ENCODE measurements at places on chromosomes 11 and 22.

DNA sequence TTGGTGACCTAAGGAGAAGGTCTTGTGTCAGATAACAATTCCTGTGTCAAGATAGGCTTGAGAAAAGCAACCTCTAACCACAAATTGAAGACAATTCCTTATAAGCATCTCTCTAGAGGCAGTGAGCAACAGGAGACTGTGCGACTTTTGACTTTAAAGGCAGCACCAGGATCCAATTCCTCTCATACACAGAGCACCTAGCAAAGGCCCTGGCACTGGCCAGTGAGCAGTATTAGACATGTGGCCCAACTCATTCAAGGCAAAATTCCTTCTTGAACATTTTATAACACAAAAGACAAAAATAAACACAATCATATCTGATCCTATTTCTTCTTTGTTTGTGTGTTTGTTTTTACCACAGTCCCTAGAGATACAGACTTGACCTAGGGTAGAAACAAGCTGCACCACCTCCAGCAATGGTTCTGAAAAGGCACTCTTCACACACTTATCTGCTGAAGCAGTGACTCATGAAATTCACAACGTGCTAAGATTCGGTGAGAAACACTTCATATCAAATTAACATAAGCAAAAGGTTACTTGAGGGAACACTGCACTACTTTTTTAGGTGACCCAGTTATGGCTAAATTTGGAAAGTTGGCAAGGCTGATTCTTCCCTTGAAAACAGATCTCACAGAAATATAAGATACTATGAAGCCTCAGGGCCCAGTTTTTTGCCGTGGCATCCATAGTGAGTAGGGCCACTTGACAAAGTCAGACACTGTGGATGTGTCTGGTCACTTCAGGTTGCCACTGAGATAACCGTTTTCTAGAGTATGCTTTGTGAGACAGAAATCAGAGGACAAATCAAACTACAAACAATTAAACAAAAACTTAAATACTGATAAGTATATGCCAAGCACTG is 1018.9 kb downstream of the DLG2 start:
- no peak for DNase-seq

- DNase-seq: no peak
Measured at GRCh38 chr22:41240377-41241132, at the start of gene CHADL. TSS of gene CHADL (minus strand) at chr22:41240931. CDS start at chr22:41240881, 50 bp downstream.

GRCh38 chr11:129922674-129923073 is 27.3 kb upstream of the NFRKB start:
- no peak for DNase-seq

DNA sequence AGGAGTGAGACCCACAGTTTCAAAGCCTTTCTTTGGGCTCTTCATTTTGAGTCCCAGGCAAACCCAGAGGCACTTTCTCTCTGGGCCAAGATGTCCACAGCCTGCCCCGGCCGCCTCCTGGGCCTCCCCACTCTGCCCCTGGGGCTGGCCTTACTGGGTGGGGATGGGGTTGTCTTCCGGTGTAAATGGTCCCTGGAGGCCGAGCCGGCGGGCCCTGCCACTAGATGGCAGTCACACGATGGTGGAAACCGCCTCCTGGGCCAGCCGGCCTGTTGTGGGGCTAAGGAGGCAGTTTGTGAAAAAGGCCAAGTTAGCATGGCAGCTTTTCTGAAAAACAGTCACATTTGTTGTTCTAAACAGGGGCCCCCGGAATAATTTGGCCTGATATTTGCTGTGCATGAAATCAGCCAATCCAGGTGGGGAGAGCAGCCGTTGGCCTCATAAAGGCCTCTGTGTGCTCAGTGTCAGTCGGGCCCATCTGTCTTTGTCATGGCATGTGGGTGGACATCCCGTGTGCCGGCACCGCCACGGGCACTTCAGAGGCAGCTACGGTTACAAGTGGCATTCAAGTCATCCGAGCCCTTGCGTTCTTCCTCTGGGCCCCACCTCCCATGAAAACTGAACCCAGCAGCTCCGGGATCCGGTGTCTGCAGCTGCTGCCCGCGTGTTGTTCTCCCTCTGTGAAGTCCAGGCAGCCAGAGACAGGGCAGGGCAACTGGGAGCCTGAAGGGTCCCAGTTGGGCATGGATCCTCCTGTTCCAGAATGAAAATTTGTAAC is 6.5 kb downstream of the MRPL23 start:
- DNase-seq: no peak

GRCh38 chr22:31728857-31729256 is 21.1 kb downstream of the PRR14L start:
- no peak for DNase-seq

- no peak for DNase-seq
Measured at GRCh38 chr11:34323601-34324000, 34.2 kb downstream of the ABTB2 start.

- DNase-seq: peak; percentile 5
Measured at GRCh38 chr22:46262449-46263215, 511 bp downstream of the PKDREJ start.

DNA sequence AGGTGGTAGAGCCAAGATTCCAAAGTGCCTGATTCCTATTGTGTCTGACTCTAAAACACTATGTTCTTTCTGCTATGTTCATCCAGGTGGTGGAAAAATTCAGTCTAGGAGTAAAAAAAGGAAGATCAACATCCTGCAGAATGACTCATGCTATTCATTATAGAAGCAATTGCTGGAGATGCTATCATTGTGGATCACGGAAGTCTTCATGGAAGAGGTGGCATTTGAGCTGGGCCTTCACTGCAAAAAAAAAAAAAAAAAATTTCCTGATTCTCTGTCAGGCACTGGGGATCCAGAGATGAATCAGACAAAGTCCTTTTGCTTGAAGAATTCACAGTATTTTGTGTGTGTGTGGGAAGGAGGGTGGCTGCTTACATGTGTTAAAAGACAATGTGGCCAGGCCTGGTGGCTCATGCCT is 1.4 kb upstream of the UVRAG start:
- no peak for DNase-seq

DNA sequence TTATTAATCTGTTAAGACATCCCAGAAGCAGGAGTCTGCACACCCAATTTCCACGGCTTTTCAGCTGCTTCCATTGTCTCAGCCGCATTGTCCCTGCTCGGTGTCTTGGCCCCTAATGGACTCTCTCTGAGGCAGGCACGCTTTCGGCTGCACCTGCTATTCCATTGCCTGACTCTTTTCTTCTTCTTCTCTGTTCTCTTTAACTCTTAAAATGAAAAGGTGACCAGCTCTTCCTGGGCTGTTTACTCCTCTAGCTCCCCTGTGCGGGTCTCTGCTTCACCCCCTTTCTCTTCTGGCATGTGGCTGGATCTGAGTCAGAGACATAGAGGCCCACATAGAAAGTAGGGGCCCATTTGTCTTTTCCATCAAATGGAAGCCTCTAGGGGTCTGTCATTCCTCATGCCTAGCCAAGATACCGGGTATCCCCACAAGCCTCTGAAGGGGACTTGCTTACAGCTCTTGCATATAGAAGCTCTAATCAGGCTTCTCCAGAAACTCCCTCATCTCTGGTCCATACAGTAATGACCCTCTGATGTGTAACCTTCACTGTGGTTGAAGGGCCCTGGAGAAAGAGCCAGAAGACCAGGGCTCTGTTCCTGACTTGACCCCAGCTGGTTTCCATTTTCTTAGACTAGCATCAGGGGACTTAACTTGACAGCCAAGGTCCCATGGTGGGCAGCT is 243.9 kb downstream of the ST3GAL4 start:
- DNase-seq: no peak

DNA sequence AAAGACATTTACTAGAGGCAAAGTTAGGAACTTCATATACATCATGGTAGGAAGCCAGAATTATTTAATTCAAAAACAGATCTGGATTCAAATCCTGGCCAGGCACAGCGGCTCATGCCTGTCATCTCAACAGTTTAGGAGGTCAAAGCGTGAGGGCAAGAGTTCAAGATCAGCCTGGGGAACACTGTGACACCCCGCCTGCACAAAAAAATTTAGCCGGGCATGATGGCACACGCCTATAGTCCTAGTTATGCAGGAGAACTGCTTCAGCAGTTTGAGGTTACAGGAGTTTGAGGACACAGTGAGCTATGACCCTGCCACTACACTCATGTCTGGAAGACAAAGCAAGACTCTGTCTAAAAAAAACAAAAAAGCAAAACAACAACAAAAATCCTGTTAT is 8.9 kb downstream of the MRTFA start:
- DNase-seq: no peak

DNA sequence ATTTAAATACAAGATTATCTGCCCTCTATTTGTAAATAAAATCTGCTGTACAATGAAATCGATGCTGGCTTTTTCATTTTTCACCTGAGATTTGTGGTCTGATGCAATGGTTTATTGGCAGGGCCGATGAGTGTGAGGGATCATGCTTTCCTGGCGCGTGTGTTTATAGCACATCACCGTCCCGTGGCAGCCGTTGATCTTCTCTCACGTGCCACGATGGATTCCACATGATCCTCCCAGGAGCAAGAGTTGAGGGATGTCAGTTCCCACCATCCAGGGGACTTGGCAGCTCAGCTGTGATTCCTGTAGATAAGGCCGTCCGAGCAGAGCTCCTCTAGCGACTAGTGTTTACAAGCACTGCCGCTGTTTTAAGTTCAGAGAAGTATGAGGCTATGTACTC is 213.7 kb downstream of the TBC1D22A start:
- no peak for DNase-seq

- no peak for DNase-seq
Measured at GRCh38 chr11:5204787-5205186, 4.3 kb upstream of the OR51V1 start.

GRCh38 chr11:110432713-110433392 is 3.1 kb downstream of the FDX1 start:
- no peak for DNase-seq

GRCh38 chr11:108906826-108907225 is 242.0 kb downstream of the DDX10 start:
- DNase-seq: no peak

GRCh38 chr11:120334894-120335462 is 1.2 kb upstream of the ARHGEF12 start:
- DNase-seq: peak; percentile 61

GRCh38 chr22:25490896-25491295 is 73.6 kb upstream of the GRK3 start:
- DNase-seq: no peak

GRCh38 chr11:134331354-134332188 is at the start of gene GLB1L2:
TSS of gene GLB1L2 (plus strand) at chr11:134331988. CDS start at chr11:134332062, 74 bp downstream.
- DNase-seq: peak; percentile 78

- no peak for DNase-seq
Measured at GRCh38 chr22:27483095-27483785, 318.3 kb downstream of the MN1 start.

- DNase-seq: no peak
Measured at GRCh38 chr22:37431366-37431765, 4.1 kb upstream of the ELFN2 start.

DNA sequence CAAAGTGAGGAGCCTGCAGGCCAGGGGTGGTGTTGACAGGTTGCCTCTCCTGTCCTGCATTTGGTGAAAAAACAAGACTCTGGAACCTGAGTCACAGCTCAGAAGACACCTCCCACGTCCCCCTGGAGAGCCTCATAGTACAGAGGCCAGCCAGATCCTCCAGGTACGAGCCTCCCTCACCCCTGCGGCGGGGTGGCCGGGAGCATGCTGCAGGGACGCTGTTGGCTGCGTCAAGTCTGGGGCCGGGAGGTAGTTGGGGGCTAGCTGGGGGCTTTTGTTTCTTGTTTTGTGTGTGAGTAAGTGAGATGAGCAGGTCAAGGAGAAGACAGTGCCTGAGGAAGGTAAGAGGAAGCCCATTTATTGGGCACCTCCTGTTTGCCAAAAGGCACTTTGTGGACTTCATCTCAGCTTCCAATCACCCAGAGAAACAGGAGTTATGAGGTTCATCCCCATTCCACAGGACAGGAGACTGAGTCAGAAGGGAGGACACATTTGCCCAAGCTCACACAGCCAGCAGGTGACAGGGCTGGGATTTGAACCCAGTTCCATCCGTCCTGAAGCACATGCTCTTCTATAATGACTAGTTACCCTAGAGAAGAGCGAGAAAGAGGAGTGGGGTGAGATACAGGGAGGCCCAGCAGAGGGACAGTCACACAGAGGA is 18.3 kb upstream of the WNT11 start:
- no peak for DNase-seq

DNA sequence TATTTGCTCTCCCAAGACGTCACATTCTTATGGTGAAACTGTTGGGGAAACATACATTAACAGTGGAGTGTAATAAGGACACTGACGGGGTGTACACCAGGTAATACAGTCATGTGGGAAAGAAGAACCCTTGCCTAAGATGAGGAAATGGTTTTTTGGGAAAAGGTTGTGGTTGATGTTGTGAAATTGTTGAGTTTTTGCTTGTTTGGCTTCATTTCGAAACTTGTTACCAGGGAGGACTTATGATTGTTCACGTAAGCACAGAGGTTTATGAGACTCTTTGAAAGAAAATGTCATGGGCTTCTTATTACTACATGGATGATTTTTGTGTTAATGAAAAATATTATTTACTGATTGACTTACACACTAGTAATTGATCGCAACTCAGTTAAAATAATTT is 16.8 kb downstream of the ANO3 start:
- no peak for DNase-seq

GRCh38 chr11:31972623-31973022 is 118.3 kb upstream of the RCN1 start:
- DNase-seq: no peak

DNA sequence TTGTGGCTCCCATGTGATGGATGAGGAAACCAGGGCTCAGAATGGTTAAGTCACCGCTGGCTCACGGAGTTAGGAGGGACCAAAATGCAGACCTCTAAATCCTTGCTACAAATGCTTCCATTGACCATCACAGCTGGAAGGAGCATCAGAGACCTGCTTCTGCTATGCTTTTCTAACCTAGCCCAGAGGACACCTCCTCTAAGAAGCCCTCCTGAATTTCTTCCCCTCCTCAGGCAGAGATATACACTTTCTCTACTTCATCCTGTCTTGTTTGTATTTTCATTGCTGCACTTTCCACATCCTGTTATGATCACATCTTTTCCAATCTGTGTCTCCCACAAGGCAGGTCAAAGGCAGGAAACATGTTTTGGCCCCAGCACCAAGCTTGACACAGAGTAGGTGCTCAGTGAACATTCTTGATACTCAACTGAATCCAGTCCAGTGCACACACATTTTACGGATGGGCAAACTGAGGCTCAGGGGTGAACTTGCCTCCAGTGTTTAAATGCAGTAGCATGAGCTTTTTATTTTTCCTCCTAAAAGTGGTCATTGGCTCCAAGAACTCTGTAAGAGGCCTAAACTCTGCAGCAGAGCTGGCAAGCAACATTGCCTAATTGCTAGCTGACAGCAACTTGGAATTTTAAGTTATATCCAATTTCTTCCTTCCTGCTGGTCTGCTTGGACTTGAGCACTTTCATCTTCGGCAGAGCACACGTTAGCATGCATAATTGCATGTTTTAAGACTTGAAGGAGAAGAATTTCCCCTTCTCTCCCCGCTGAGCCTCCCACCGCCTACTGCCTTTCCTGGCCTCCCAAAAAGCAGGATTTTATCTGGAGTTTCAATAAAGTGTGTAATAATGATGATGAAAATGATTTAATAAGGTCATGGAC is 12.7 kb downstream of the SCUBE1 start:
- no peak for DNase-seq

All from stimulated activated CD4-positive, alpha-beta T cell treated with anti-CD3 and anti-CD28 coated beads, Interleukin-1b, Interleukin-23, amount 100 ng/mL, for 4 hours (primary cell).